GOT3 (cell line): ENCODE measurements at places on chromosomes 12 and 14.

DNA sequence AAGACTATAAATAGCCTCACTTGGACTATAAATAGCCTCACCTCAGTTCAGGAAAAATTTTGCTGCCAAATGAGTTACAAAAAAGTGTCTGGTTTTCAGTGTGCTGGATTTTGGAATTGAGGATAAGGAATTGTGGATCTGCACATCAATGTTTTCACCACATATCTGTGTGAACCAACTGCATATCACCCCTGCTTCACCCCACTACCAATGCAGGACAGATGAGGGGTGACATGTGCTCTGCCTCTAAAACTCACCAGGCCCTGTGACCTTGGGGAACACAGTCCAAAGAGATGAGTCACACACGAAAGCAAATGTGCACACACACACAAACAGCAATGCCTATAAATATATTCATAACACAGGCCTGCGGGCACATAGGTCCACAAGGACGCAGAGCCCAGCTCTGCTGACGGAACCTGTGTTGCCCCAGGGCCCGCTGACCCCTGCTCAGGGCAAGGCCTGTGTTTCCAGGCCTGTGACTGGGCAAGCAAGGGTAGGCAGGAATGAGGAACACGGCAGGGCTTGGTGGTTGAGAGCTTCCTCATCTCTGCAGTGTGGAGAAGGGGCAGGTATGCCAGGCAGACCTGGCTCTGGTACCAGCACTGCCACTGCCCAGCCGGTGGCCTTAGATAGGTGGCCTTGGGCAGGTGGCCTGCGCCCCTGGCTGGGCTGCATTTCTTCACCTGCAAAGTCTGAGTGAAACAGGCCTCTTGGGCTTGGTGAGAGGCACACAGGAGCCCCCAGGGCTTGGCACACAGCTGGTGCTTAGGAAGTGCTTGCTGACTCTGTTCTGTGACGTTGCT is 82.4 kb downstream of the ARL6IP4 start:
- no peak for DNase-seq

GRCh38 chr14:92122761-92123160 is 992 bp downstream of the CPSF2 start:
- no peak for DNase-seq

- no peak for DNase-seq
These were observed 23.9 kb downstream of the FERMT2 start for GRCh38 chr14:52926953-52927352.

DNA sequence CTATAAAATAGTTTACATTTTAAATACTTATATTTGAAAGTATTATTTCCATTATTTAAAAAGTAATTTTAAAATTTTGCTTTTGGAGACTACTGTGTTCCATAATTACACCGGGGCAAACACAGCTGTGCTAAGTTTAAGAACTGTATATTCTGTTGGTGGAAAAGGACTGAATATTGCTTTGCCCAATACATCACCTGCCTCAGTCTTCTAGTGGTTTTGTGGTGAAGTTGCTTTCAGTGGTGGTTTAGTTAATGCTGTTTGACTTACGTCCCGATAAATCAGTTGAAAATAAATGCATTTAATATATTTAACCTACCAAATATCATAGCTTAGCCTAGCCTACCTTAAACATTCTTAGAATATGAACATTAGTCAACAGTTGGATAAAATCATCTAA is 23.4 kb downstream of the FBXO34 start:
- DNase-seq, result no peak

GRCh38 chr12:77001276-77001675 is 64.1 kb downstream of the E2F7 start:
- no peak for DNase-seq

GRCh38 chr14:29161593-29161992 is 395.0 kb downstream of the FOXG1 start:
- no peak for DNase-seq

- DNase-seq, result no peak
These were observed 264.3 kb downstream of the RPAP3 start for GRCh38 chr12:47441490-47441889.

DNA sequence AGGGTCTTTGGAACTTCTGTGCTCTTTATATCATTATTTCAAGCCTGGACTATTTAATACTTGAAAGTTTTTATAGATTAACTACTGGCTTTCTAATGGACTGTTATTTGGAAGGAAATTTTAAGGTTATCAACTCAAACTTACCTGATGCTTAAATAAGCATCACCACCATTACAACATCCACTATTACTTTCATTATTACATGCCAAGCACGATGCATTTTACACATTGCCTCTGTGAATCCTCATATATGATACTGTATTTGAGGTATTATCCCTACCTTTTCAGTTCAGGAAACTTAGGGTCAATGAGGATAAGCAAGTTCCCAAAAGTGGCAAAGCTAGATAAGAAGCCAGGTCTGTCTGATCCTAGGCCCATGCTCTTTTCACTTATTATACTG is 12.4 kb downstream of the ZBTB1 start:
- no peak for DNase-seq

DNA sequence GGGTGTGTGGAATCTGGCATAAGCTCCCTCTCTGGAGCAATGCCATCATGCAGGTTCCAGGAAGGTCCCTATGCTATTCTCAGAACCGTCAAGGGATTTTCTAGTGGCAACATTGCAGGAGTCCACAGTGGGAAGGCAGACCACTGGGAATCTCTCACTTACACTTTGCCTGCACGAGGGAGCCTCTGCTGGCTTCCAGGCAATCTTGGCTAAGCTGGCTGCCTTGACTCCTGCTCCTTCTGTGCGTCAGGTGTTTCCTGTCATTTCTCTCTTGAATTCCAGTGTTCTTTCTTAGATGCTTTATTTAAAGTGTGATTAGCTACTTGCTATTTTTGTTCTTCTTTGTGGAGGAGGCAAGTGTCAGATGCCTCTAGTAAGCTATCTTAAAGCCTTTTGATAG is 414.0 kb upstream of the ATP2B1 start:
- DNase-seq, result no peak

- DNase-seq, result no peak
These were observed 51.5 kb downstream of the TSPAN9 start for GRCh38 chr12:3128498-3129293.

DNA sequence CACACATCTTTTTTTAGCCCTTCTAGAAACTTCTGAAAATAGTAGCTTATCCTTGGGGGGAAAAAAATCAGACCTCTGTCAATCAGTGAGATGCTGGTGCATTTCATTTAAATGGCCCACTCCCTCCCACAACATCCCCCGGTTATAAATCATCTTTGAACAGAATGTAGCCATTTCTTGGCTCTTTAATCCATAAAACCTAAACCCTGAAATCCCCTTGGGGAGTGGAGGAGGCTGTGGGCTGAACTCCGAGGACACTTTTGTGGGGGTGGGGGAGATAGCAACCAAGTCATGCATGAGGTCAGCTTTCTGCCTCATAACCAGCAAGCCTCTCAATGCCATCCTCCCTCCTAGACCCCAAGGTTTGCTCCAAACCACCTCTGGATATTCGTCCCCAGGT is 21.0 kb downstream of the HRK start:
- no peak for DNase-seq

DNA sequence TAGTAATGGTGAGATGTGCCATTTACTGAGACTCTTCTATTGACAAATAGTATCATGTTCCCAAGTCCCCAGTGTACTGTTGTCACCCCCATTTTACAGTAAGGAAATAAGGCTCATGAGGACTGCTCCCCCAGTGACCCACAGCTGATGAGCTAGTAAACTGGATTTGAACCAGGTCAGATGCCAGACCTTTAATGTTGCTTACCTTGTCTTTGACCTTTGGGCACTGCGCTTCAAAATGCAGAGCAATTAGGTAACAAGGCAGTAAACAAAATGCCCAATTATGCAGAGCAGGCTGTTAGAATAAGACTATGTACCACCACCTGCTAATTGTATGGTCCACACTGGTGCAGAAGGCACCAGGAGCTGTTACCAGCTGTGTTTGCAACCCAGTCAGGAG is 38.5 kb upstream of the RIN3 start:
- DNase-seq, result no peak

GRCh38 chr12:3827301-3828000 is 45.7 kb downstream of the PARP11 start:
- no peak for DNase-seq

- DNase-seq, result no peak
These were observed 50.7 kb downstream of the ZC3H14 start for GRCh38 chr14:88613552-88614010.

DNA sequence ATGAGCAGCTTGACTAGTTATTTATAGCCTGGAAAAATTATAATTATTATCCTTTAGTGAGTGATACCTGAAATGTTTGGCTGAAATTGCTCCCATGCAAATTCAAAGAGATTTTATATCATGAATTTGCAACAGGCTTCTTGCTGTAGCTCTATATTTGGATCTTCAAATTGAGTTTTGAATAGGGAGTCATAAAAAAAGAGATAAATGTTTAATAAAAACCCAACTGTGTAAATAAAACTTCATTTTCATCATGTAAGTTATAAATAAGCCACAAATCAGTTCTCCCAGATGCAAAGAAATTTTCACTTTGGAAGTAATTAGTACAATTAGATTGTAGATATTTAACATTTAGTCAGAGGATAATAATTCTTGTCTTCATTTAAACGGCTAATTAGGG is at the start of gene TAS2R8:
TSS of gene TAS2R8 (minus strand) at position 101 of the 400 bp plus-strand sequence. CDS start 306 bp downstream, outside the sequence.
- DNase-seq, result no peak

DNA sequence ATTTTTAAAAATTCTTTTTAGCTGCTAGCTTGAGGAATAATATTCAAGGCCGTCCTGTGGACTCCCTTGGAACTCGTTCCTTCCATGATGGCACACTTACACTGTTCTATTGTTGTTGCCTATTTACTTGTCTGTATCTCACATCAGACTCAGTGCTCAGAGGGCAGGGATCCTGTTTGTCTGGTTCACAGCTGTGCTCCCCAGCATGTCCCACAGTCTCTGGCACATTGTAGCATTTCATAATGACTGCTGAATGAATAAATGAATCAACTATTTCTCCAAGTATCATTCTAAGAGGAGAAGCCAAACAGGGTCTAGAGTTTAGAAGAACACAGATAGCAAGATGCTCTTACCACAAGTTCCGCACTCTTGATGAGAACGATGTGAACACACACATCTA is 48.0 kb downstream of the NTN4 start:
- DNase-seq, result no peak

DNA sequence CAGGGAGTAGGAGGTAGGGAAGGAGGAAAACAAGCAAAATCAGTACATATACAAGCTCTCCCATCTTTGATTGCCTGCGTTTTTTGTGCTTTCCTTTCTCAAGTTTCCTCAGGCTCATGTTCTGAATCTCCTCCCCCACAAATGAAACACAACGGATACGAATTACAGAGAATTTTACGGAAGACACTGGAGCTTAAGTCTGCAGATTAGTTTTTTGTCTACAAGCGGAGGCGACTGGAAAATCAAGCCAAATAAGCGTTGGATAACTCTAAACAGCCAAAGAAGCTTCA is 612 bp downstream of the WBP11 start:
- no peak for DNase-seq

GRCh38 chr12:45582986-45583659 is 146.4 kb upstream of the ARID2 start:
- no peak for DNase-seq

DNA sequence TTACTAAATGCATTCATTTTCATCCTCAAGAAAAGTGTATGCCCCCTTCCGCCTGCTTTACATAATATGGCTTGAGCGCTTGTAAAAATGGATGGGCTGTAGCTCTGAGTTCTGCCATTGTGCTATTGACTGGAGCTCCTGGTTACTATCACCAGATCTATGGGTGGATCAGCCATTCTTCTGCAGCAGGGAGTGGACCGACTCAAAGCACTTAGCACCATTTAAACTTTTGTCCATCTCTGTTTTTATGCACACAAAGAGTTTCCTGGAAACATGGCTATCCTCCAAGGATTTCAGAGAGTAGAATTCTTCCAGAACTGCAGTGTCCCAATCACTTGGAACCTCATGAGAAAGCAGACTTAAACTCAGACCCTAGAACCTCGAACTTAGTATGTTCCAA is 4.5 kb upstream of the NUMB start:
- no peak for DNase-seq

DNA sequence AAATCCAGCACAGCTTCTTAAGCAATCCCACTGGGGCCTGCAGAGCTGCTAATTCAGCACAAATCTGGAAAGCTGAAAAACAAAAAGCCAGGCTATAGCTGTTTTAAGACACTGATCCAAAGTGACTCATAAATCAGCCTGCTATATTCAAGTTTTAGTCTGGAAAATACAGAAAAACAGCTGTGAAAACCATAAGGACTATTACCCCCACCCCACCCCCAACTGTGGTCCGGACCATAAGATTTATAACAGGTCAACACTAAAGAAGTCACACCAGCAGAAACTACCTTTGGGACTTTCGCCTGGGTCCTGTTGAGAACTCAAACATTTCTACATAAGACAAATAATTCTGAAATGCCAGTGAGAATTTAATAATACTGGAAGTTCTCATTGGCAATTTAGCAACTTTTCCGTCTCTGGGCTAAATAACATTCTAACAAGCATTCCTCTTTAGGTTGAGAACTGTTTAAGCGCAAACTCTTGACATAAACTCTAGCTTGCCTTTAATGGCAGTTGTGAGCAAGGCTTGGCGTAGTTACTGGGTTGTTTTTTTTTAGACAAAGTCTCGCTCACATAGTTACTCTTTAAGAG is 3.3 kb downstream of the LRIG3 start:
- DNase-seq, result no peak

- no peak for DNase-seq
These were observed 111.5 kb upstream of the BCL2L14 start for GRCh38 chr12:11959117-11959823.

DNA sequence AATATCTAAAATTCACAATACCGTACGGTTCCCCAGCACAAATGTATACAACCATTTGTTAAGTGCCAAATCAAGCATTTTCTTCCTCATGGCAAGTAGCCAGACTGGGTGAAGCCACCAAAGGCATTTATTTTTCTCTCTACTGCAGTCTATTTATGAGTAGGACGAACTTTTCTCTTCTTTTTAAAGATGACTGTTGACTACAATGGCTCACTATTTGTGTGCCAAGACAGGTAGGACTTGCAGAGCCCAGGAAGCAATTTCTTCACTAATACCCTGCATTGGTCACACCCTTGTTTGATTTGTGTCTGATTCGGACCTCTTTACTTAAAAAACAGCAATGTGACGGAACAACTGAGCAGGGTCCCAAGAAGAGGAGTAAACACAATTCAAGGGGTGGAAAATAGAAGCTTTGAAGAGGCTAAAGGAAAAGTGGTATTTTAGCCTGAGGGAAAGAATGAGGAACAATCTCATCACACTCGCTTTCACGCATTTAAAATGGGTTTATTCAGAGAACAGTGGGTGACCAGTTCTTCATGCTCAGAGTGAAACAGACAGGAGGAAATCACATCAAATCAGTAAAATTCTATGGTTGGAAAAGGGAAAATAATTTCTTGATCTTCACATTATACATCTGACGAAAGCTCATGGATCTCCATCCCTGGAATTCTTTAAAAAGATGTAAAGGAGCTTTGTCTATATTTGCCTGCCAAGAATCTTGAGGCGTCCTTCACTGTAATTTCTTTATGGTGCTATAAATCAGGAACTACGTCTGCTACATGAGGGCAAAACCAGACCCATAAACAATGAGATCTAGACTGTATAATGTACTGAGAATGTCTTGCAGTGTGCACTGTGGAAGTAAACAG is 183.8 kb downstream of the PPM1H start:
- DNase-seq, result no peak
